ENCODE measurements at places on chromosomes 6 and 20.

- no peak for DNase-seq
Measured at GRCh38 chr20:22586645-22587310, 2.4 kb upstream of the FOXA2 start.

DNA sequence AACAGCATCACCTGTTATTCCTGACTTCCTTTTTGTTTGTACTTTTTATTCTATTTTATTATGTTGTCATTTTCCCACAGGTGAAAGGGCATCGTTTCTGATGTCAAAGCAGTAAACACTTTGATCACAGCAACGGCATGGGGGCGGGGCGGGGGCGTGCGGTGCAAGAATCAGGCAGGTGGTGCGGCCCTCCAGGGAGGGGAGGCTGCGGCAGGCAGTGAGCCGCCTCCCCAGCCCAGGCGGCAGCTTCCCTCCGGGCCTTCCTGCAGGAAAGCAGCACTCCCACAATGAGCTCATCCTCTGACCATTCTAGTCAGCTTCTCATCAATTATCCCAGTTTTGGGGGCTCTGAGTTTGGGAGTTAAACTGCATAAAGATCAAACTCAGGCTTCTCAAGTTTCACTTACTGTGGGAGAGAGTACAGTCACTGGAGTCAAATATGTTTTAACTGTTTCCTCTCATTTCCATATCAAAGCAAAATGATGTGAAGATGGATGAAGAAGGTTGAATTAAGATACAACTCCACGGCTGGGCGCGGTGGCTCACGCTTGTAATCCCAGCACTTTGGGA is 608.4 kb upstream of the AGPAT4 start:
- no peak for DNase-seq

GRCh38 chr6:9481292-9482029 is 933.4 kb downstream of the TFAP2A start:
- DNase-seq = no peak

- no peak for DNase-seq
Measured at GRCh38 chr6:4565301-4566250, 210.6 kb upstream of the CDYL start.

GRCh38 chr20:61317966-61318530 is 66.0 kb downstream of the CDH4 start:
- DNase-seq = no peak

DNA sequence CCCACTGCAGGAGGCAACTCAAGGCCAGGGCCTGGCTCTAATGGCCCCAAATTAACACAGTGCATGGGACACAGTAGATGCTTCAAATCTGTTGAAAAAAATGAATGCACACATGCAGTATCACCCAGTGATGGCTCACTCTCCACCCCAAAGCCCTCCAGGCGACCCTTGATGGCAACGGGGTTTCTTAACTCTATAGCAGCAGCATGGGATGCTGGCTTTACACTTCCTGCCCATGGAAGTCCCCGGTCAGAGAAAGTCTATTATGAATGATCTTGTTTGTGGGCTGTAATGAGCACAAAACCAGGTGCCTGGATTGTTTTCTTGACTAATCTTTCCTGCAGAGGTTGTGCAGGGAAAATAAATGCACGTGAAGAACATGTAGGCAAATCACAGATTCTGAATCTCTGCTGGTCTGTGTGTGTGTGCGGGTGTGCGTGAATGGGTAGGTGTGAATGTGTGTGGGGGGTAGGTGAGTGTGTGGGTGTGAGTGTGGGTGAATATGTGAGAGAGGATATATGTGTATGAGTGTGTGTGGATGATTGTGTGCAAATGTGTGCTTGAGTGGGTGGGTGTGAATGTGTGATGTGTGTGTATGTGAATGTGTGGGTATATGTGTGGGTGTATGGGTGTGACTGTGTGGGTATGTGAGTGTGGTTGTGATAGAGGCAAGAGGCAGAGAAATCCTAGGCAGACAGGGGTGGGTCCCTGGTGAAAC is 60.1 kb upstream of the MLN start:
- DNase-seq = no peak

DNA sequence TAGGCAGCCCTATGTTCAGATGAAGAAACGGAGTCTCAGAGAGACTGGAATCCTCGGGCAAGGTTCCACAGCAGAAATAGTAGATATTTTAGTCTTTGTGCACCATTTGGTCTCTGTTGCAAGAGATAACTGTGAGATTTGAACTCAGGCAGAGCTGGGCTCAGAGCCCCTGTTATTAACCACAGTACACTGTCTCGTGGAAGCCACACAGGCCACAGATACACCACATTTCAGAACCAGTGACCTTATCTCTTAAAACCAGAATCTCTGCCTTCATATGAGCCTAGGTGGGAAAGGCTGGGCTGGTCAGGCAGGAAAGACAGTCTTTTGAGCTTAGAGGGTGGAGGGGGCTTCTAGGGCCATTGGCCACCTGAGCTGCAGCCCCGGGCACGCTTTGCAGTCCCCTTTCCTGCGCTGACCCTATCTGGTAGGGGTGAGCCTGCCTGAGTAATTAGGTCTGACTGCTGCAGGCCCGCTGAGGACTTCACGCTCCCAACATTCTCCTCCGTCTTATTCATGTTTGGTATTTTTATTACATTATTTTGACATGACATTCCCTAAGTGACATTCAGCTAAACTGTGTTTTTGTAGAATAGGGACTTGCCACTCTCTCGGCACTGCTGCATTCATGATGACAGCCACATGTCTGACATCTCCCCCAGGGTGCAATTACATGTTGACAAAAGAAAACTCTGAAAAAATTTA is 71.1 kb downstream of the KCNB1 start:
- DNase-seq = no peak

GRCh38 chr6:116467096-116467495 is 5.9 kb downstream of the CALHM6 start:
- DNase-seq = no peak

DNA sequence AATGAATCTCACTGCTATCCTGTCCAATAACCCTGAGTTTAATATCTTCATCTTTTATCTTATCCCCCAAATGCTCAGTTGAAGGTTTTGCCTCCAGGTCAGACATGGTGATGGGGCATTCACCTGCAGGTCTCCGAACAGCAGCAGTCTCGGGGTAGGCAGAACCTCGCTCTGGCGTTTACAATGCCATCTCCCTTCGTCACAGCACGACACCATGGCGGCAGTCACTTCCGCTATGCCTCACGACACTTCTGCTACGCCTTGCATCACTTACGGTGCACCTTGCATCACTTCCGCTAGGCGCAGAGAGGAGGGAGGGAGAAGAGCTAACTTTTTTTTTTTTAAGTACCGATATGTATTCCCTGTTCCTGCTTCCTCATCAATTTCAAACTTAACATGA is 194.9 kb downstream of the BCAS1 start:
- no peak for DNase-seq

DNA sequence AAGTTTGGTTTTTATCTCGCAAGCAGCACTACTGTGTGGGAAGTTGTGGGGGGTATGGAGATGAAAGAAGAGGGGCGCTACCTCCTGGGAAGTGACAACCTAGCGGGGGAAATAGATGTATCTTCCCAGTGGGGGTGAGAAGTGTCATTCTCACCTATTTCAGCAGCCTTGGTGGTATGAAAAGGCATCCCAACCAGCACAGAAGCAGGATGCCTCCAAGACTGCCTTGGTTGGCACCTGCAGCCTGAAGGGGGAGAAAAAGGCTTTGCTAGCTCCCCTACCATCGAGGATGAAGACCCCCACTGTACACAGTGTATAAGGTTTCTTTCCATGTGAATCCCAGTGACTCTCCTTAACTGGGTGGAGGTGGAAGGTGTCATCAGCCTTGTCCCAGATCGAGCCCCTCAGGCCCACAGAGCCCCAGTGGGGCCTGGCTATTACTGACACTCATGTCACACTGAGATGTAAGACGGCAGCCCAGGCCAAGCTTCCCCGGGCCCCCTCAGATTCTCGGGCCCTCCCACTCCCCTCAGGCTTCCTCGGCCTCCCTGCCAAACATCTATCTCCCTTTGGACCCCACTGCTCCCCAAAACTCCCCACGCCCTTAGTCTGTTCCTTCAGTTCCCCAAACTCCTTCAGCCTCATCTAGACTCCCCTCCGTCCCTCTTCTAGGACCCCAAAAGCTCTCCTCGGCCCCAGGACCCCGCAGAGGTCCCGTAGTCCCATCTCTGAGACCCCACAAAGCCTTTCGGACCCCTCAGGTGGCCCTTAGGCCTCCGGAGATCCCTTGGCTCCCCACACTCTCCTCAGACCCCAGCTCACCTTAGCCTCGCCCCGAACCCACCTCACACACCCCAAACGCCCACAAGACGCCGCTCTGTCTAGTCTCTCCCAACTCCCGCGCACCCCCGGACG is 688 bp downstream of the COMMD7 start:
- DNase-seq = no peak

DNA sequence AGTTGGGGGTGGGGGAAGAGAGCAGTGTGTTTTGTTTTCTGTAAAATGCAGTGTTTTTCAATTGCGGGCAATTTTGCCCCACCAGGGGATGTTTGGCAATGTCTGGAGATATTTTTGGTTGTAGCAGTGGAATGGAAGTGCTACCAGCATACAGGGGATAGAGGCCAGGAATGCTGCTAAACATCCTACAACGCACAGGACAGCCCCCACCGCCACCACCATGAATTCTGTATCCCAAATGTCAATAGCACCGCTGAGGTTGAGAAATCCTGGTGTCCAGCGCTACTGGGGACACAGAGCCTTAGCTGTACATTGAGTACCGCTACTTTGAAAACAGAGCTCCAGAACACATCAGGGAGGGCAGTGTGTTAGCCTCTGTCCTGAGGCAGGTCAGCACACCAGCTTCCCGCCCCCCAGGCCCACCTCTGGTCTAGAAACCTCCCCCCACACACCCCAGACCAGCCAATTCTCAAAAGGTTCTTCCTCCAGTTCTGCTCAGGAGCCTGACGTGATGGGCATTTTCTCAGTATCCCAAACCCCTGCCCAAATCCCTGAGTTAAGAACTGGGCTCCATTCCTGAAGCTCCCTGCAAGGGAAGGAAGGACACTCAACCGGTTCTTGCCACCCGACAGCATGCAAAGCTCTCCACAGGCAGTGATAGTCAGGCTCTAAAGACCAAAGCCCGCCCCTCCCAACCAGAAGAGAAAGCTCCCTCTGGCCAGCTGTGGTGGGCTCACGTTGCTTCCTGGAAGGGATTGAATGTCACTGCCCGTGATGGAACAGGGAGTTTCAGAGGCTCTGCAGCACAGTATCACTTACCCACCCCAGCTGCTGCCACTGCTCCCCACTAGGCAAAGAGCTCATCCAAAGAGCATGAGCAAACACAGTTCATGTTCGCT is 321.5 kb upstream of the JARID2 start:
- DNase-seq = no peak

DNA sequence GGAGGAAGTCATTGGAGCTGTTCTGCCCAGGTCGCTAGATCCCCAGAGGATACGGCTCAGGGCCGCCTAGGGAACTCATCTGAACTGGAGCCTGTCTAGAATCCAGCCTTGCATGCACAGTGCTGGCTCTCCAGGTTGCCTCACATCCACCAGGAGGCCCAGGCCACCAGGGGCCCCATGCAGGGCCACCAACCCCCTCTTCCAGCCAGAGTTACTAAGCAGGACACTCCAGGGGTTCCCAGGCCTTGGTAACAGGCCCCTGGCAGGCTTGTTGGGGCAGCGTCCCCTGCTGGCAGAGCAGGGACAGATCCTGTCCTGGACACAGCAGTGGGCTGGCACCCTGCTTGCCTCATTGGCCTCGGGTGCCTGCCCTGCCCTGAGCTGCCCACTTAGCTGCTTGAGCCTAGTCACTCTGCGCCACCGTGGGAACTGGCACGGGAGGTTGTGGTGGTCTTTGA is 35.3 kb downstream of the EFCAB8 start:
- DNase-seq = no peak

DNA sequence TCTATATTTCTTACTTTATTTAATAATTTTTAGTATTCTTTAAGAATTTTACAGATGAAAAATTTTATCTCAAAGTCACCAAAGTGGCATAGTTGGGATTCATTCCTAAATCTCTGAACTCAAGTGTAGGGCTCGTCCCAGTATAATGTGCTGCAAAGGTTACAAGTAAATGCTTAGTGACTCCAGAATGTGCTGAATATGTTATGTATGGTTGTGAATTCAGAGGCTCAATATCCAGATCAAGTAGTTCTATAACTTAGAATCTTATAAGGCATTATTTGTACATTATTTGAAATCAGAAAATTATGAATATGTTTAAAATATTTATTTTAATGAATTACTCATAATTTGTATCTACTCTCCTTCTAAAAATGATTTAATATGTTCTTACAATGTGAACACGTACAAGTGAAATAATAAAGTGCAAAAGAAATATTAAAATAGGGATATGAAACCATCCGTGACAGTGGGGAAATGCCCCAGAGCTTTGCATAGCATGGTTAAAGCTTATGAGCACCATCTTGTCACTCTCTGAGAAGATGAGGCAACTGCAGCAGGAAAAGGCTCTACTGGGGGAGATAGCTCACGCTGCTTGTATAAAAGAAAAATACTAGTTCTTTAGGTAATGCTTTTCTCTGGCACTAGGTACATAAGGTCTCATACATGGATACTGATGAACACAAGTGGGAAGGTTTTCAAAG is 259.0 kb downstream of the FOXC1 start:
- no peak for DNase-seq

DNA sequence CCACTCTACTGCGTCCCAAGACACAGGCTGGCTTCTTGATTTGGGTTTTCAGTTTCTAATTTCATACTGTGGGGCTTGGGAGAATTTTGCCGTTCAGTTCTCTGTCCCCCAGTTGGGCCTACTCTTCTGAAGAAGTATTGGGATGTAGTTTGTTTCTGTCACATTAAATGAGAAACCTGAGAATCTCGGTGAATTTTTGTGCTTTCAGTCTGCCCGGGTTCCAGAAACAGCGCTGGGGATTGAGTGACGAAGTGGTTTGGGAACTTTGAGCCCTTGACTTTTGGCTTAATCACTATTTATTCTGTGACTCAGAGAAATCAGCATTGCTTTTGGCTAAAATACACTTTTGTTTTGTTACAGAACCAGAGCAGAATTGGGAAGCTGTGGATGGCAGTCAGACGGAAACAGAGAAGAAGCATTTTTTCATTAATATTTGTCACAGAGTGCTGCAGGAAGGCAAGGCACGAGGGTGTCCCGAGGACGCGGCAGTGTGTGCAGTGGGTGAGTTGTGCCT is 74.0 kb downstream of the IGF2R start:
- no peak for DNase-seq
